ENCODE measurements at places on chromosomes 2 and 18.

DNA sequence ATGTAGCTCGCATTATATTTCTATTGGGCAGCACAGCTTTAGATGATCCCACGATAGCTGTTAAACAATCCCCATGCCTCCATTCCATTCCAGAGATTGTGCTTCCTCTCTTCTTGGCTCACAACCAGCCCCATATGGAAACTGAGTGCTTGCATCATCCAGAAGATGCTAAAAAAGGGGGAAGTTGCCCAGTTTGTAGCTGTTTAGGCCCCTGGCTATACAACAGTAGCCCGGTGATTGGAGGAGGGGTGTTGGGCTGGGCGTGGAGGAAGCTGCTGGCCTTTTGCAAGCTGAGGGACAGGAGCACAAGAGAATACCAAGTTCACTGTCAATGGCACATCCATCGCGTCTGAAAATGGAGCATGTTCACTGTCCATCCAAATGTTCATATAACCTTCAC, 360.2 kb downstream of the ALK start:
- DNase-seq = no peak

DNA sequence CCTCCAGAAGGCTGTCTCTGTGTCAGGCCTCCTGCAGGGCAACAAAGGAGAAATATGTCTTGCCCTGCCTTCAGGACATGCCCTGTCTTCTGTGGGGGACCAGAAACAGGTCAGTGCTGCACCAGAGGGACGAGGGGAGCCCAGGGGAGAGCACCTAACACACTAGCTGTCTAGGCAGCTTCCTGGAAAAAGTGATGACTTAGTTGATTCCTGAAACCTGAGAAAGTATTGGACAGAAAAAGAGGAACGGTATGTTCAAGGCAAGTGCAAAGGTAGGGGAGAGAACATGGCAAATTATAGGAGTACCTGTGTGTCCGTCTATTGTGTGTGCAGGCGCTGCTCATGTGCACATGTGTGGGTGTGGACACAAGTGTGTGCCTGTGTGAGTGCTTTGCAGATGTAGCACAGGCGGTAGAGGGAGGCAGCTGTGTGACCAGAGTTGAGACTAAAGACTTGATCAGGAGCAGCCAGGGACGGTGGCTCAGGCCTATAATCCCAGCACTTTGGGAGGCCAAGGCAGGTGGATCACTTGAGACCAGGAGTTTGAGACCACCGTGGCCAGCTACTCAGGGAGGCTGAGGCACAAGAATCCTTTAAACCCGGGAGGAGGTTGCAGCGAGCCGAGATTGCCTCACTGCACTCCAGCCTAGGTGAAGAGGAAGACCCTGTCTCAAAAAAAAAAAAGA, 119.5 kb downstream of the GYPC start:
- no peak for DNase-seq

- DNase-seq = no peak
Observed at GRCh38 chr18:57621246-57621604, 411 bp downstream of the NARS1 start.

DNA sequence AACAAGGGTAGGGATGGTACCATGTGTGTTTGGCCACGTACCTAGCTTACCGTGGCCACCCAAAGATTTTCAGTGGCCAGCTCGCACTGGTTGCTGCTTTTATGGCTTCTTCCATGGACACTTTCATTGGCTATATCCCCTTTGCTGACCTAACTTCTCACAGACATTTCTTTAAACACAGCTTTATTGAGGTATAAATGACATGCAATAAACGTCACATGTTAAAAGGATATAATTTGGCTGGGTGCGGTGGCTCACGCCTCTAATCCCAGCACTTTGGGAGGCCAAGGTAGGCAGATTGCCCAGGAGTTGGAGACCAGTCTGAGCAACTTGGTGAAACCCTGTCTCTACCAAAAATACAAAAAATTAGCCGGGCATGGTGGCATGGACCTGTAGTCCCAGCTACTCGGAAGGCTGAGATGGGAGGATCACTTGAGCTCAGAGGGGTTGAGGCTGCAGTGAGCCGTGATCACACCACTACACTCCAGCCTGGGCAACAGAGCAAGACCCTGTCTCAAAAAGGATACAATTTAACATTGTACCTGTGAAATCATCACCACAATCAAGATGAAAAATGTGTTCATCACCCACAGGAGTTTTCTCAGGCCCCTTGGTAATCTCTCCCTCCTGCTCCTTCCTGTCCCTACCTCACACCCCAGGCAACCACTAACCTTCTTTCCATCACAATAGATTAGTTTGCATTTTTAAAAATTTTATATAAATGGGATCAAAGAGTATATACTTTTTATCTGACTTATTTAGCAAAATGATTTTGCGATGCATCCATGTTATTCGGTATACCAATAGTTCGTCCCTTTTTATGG, 127.8 kb upstream of the PPP1CB start:
- no peak for DNase-seq

DNA sequence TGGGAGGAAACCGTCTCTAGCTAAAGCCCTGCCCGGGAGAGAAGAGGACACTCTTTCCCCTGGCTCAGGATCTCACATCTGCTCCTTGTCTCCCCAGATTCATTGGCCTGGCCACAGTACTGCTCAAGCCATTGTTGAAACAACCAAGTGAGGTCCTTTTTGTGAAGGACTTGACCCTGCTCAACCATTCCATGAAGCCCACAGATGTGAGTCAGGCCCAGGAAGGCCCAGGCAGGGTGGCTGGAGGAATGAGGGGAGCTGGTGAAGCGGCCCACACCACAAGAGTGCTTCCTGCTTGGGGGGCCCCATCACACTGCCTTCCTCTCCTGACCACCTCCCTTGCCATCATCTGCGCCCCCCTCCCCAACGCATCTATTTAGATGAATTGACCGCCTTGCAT, 5.1 kb downstream of the FER1L5 start:
- DNase-seq = no peak

GRCh38 chr2:233858331-233858730, 4.0 kb upstream of the HJURP start:
- DNase-seq = no peak

GRCh38 chr2:28515176-28515751, 19.4 kb downstream of the PLB1 start:
- no peak for DNase-seq

DNA sequence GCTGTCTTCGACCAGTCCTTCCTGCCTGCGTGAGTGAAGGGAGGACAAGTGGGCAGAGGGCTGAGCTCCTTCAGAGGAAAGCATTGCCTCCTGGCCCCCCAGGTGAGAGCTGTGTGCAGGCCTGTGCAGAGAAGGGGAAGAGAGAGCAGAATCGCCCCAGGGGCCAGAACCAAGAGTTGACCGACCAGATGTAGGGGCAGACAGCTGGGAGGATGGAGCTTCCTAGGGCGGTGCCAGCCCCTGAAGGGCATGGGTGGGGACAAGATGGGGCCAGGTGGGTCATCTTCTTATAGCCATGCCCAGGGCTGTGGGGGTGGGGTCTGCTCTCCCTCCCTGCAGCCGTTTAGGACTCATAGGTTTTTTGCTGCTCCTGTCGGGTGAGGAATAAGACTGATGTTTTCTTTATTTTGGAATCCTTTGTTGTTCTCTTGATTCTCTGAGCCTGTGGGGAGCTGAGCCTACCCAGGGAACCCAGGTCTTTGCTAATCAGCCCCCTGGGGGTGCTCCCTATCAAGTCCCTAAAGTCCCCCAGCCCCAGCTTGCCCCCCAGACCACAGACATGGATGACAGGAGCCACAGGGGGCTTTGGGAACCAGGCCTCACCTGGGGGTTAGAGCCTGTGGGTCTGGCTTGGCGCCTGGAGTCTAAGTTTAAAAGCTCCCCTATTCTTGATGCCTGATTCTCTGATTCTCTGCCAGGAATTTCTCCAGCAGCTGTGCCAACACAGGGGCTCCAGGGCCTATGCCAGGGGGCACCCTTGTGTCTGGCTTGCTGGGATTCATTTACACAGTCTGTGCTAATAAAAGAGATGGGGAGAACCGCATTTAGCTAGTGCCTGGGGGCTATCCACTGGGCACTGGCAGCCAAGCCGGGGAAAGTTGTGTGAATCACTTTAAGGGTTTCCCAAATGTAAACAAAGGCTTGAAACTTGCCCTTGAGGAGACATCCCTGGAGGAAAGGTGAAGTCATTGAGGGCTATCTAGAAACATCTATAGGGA, 9.3 kb upstream of the EFHD1 start:
- DNase-seq = no peak

- no peak for DNase-seq
Observed at GRCh38 chr2:102301867-102302362, 9.4 kb upstream of the IL1RL1 start.

GRCh38 chr2:34985474-34985873, 1370.1 kb upstream of the CRIM1 start:
- DNase-seq = no peak

DNA sequence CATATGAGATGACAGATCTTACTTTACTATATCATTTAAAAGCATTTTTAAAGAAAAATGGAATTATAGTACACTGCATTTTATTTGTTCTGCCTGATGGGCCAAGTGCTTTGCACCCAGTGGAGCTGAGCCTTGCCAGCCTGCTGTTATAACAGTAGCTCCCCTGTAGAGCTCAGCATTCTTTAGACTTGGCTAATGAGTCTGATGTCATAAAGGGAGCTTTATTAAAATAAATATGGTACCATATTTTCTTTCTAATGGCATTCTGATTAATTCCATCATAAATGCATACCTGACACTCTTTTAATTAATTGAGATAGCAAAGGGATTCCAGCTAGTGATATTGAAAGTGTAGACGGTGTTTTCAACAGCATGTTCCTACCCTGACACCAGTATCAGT, 40.7 kb downstream of the PARD3B start:
- DNase-seq = no peak

DNA sequence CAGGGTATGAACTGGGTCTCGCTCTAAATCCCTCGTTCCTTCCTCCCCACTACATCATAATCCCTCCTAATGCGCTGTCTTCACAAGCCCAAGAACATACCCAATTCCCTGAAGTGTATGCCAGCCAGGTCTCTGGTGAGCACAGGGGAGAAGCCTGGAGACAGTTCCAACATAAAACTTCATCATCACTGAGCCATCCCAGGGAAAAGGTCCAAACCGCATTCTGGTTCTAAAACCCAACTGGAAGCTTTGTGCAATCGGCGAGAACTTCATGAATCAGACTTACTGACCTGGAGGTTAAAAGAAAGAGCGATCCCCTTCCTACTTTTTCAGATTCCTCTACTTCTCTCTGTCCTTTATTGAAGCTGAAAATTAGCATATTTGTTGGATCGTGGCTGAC, 132.7 kb downstream of the ALPK2 start:
- no peak for DNase-seq

DNA sequence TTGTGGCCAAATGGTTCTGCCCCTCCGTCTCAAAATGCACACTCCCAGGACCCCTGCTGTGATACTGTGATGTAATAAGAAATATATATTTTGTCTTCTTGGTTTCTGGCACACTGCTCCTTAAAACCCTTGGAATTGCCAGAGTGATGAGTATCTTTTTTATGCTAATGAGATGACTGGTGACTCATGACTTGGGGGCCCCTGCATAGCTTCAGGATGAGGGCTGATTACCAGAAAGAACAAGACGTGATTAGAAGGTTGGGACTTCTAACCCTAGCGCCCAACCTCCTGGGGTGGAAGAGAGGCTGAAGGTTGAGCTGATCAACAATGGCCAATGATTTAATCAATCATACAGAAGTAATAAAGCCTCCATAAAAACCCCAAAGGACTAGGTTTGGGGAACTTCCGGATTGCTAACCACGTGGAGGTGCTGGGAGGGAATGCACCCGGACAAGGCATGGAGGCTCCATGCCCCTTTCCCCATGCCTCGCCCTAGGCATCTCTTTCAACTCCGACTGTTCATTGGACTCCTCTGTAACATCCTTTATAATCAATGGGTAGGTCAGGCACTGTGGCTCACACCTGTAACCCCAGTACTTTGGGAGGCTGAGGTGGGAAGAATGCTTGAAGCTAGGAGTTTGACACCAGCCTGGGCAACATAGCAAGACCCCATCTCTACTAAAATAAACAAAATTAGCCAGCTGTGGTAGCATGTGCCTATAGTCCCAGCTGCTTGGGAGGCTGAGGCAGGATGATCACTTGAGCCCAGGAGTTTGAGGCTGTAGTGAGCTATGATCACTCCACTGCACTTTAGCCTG, 89.1 kb downstream of the HS1BP3 start:
- DNase-seq = no peak

DNA sequence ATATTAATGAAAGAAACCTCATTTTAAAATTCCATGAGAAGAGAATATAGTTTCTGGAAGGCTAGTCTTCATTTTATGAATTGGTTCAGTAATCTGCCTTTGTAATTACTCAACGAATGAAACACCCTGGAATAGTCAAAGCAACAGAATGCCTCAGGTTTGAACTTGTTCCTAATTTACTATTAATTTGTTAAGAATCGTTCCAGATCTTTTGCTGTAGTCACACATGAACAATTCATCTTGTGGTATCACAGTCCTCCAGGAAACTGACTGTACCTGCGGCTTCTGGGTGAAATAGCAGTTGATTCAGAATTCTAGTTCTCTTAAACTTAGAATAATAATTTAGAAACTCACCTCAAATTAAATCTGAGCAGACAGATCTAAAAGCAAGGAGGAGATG, 282.7 kb upstream of the MAP2 start:
- DNase-seq = no peak

- no peak for DNase-seq
Observed at GRCh38 chr2:119156105-119156890, 2.3 kb downstream of the C1QL2 start.

DNA sequence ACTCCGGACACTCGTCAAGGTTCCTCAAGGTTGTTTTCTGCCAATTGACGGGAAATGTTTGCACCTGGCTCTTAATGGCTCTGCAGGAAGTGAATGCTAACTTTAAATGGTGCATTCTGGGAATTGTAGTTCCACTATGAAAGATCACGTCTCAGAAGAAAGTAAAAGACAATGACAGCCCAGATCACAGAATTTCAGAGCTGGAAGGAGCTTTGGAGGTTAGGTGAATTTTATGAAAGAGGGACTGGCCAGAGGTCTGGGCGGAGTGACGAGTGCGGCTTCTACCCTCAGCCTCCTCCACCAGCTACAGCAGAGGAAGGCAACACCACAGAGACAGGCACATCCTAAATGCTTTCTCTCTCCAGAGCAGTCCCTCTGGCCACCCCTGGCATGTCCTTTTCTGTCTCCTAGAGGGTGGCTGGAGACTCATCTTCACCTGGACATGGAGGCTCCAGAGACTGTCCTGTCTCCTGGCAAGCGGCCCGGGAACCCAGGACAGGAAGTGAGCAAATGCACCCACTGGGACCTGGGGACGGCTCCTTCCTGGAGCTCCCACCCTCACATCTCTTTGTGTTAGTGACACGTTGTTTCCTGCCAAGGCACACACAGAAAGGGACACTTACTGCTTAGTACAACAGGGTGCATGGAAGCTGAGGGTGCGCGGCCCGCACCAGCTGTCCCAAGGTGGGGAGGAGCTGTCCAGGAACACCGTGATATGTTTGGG, 19.4 kb downstream of the THAP4 start:
- no peak for DNase-seq

DNA sequence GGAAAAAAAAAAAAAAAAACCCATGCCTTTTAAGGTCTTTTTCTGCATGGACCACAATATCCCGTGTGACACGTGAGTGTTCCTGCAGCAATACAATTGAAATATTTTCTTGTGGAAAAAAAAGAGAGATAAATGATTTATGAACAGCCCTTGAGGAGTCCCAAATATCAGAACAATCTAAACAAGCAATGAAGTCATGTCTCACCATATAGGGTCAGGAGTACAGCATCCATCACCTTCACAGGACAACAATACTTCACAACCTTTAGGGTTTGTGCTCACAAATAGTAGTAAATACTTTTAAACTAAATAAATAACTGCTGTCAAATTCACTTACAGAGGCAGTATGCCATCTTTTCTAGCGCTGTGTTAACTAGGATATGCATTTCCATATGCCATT, 87.9 kb downstream of the ZEB2 start:
- no peak for DNase-seq

Measured in hippocampal formation (tissue), 2 donors.